ENCODE measurements at places on chromosomes 11 and 22.
A peak's percentile ranks its signal among the peaks of the same experiment; 100 is the strongest.

- peak; percentile 77 for DNase-seq
Measured at GRCh38 chr11:130070109-130070845, 583 bp downstream of the APLP2 start.

DNA sequence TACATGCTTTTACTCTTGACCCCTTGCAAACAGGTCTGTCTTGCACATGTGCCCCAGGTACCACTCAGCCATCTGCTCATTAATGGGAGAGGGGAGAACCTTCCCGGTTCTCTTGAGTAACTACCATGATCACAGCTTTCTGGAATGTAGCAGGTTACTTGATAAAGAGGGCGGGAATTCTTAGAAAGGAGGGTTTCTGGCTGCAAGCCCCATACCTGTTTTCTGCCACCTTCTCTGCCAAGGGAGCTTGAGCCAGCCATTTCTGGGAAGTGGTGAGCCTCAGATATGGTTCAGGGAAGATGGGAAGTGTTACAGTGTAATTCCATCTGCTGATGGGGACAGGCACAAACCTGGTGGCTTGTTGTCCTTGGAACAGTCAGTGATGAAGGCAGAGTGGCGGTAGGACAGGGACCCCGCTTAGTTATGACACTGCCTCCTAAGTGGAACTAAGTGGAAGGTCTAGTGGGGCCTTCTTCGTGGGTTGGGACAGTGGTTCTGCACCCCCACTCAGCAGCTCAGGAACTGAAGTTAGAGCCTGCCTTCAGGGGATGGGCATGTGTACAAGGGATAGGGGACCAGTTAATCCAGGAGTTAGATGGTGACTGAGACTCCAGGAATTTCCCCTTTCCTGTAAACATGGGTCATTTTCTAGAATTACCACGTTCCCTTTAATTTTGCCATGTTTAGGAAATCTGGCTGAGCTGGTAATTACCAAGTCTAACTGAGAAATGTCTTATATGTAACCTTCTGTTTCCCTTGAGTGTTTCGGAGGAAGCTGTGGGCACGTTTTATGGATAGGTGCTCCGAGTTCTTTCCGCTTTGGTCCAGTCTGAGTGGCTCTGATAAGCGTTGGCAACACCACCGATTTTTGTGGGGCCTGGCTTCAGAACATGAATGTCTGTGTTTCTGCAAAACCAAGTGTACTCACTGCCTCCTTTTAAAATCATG lies 35.3 kb downstream of the BCR start:
- DNase-seq: peak; percentile 28

DNA sequence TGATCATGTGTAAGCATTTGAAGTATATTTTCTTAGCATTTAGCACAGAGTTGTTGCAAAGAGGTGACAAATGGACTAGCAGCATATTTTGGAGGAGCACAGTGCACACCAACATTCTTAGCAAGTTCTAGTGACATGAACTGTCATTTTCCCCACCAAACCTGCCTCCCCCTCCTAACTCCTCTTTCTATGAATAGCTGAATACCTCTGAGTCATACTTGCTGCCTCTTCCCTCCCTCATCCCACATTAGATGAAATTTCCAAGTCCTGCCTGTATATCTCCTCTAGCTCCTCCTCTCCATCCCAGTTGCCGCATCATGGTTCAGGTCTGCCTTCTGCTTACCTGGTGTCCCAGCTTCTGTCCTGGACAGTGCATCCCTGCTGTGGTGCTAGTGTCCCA lies 7.2 kb downstream of the OSBP2 start:
- no peak for DNase-seq

DNA sequence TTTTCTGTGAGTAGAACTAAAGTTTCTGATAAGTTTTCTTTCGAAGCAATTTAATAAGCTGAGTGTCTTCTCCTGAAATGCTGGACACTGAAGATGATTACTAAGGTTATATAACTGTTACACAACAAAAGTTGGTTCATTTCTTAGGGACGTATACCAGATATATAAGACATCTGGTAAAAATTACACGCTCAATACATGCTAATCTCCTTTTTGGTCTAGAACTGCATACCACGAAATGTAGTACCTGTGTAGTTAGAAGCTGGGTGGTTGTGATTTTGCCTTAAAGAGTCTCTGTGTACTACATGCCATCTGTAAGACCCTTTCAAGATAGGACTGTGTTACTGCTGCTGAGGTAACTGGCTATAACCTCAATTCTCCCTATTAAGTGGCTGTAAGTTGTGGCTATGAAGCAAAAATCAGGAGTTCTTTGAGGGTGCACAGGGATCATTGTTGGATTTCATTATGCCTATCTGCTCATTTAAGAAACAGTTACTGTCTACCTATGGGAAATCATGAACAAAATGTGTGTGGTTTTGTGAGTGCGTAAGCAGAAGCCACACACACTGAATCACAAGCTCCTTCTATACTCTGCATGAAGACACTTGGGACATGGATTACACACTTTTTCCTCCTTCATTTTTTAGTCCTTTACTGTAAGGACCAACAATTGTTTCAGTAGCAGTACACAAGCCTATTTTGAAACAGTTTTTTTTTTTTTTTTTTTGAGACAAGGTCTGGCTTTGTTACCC lies 195.9 kb downstream of the SWAP70 start:
- no peak for DNase-seq

GRCh38 chr22:32623943-32624342 lies 149.3 kb downstream of the FBXO7 start:
- DNase-seq: no peak

DNA sequence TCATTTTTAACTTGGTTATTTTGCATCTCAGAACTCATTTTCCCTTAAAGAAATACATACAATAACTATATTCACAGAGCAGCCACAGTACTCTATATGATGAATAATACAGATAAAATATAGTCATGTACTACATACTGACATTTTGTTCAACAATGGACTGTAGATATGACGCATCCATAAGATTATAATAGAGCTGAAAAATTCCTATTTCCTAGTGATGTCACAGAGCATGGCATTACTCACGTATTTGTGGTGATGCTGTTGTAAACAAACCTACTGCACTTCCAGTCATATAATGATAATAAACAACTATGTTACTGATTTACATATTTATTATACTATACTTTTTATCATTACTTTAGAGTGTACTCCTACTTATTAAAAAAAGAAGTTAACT lies 38.7 kb downstream of the NARS2 start:
- DNase-seq: no peak

DNA sequence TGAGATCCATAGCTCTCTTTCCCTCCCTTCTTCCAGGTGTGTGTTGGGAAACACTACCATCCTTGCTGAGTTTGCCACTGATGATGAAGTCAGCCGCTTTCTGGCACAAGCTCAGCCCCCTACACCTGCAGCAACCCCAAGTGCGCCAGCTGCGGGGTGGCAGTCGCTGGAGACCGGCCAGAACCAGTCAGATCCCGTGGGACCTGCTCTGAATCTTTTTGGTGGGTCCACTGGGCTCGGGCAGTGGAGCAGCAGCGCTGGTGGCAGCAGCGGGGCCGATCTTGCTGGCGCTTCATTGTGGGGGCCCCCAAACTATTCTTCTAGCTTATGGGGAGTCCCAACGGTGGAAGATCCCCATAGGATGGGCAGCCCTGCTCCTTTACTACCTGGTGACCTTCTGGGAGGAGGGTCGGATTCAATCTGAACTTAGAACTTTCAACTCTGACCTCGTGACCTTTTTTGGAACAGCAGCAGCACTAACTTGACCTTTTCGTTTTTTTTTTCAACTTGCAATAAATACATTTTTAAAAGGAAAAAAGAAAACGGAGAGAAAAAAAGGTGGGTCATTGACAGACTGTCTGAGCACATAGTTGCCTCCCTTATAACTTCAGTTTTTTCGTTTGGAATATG lies 23.4 kb upstream of the ADSL start:
- no peak for DNase-seq

DNA sequence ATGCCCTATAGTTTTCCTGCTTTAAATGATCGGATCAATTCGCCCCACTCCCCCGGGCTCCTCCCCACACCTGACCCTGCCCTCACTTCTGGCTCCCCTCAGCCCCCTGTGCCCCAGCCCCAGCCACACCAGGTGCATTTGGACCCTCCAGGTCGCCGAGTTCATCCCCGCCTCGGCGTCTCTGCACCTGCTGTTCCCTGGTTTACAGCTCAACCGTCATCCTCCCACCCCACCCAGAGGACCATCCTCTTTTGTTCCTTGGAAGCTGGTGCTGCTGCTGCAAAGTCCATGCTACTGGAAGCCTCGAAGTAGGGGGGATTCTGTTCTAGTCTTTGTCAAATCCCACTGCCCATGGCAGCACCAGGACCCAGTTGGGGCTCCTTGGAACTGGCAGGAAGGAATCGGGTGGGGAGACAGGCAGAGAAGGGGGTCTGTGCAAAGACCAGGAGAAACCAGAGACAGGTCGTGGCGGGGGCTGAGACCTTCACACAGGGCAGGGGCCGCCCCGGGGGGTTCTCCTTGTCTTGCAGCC lies 4.5 kb upstream of the MUC5B start:
- no peak for DNase-seq

GRCh38 chr11:74693531-74693930 lies 37.7 kb downstream of the CHRDL2 start:
- no peak for DNase-seq

- no peak for DNase-seq
Measured at GRCh38 chr22:36404446-36404845, 16.7 kb upstream of the MYH9 start.

DNA sequence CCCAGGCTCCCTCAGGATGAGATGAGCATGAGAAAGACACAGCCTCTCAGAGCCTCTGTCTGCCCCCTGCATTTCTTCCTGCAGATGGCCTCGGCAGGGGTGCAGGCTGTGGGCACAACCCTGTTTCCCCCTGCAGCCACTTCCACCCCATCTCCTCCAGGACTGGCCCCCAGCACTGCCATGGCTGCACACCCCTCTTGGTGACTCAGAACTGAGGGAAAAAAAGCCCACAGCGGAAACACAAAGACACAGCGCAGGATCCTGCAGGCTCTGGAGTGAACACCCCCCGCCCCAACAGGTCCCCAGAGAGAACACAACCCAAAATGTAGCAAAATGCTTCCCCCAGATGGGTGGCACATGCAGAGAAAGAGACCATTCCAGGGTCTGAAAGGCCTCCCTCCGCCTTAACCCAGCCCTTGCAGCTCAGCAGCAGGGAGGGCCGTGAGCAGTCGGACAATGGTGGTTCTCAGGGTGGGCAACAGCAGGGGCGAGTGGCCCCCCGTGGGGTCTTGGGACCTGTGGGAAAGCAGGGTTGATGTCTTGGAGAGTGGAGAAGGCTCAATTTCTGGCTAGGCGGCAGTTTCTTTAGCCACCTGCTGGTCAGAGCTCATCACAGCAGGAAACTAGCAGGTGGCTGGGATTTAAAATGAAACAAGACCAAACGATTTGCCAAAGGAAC lies 8.0 kb downstream of the TUBGCP6 start:
- DNase-seq: peak; percentile 66

DNA sequence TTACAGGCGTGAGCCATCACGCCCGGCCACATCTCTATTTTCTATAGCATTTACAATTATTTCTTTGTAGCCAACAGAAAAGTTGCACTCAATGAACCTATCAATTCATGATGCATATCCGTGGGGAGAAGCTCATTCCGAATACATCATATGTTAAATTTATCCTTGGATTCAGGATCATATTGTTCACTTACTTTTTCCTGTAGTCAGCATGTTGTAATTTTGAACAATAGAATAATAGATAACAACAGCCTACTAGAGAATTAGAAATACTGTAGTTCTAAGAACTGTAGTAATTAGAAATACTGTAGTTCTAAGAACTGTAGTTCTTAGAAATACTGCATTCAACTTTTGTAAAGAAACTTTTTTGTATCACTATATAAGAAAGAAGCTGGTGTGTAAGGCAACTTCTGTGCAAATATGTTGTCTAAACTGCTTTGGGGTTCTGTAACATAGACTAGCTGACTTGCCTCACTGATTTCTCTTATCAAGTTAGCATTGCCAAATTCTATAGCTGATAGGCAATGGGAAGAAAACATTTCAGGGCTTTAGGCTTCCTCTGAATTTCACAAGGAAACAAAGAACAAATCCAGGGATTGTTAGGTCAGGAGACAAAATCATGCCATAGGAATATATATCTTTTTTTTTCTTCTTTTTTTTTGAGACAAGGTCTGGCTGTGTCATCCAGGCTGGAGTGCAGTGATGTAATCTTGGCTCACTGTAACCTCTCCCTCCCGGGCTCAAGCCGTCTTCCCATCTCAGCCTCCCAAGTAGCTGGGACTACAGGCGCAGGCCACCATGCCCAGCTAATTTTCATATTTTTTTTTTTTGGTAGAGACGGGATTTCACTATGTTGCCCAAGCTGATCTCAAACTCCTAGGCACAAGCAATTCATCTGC lies 91.9 kb downstream of the CSTPP1 start:
- no peak for DNase-seq

- DNase-seq: peak; percentile 53
Measured at GRCh38 chr22:42300259-42301076, 30.0 kb upstream of the TCF20 start.

- no peak for DNase-seq
Measured at GRCh38 chr11:3826721-3827120, 14.0 kb downstream of the RHOG start.

- no peak for DNase-seq
Measured at GRCh38 chr11:128232588-128232987, 354.8 kb downstream of the ETS1 start.

DNA sequence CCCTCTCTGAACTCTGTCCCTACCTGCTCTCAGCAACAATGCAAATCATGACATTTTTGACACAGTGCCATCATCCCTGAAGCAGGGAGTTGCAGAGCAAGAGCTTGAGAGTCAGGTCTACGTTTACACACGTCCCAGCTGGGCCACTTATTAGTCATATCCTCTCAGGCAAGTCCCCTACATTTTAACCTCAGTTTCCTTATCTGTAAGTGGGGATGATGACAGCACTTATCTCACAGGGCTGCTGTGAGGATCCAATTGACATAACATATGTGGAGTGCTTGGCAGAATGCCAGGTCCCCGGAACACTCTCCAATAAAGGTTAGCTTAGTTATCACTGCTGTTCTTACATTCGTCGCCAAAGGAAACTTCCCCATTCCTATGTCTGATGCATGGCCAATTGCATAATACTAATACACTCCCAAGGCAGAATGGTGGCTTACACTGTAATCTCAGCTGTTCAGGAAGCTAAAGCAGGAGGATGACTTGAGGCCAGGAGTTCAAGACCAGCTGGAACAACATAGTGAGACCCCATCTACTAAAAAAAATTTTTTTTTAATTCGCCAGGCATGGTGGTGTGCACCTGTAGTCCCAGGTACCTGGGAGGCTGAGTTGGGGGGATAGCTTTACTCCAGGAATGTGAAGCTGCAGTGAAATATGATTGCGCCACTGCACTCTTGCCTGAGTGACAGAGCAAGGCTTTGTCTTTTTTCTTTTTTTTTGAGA lies 16.6 kb downstream of the ASCC2 start:
- DNase-seq: peak; percentile 69

DNA sequence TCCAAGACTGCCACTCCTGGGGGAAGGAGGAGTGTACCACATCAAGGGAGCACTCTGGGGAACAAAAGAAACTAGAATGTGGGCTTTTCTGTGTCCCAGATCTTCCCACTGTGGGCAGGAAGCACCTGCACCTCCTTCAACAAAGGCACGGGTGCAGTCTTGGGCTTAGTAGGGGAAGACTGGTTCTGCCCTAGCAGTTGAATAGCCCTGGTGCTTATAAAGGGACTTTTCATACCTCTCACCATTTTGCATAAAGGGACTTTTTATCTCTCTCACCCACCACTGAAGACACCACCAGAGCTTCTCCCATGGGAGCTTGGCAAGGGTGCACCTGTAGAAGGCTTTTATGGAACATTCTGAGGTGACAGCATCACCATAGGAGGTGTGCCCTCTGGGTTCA lies 65.8 kb upstream of the MS4A8 start:
- no peak for DNase-seq

All from NCI-H69 (cell line).